G401 (cell line): ENCODE measurements at places on chromosomes 12 and 14.

DNA sequence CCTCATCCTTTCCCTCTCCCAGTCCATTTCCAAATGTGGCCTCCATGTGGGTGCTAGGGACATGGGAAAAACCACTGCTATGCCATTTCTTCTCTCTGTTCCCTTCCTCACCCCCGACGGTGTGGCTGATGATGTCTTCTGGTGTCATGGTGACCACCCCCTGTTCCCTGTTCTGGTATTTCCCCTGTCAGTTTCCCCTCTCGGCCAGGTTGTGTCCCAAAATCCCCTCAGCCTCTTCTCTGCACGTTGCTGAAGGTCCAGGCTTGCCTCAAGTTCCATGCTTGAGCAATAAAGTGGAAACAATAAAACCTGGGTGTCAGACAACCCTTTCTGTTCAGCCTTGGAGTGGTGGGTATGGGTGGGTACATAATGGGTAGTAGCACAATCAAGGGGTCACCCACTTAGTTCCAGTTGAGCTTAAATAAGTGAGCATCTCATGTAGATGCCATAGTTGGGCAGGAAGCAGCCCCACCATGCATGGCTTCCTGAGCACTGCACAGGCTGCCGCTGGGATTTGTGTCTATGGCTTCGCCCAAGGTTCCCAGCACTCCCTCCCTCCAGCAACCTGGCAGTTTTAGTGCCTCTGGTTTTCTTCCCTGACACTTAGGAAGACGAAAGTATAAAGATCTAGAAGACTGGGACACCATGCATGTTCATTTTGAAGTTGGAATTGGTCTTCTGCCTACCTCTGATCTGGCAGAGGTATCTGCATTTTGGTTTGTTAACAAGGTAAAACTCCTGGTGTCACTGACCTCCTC, 8.7 kb upstream of the ITFG2 start:
- DNase-seq = no peak

DNA sequence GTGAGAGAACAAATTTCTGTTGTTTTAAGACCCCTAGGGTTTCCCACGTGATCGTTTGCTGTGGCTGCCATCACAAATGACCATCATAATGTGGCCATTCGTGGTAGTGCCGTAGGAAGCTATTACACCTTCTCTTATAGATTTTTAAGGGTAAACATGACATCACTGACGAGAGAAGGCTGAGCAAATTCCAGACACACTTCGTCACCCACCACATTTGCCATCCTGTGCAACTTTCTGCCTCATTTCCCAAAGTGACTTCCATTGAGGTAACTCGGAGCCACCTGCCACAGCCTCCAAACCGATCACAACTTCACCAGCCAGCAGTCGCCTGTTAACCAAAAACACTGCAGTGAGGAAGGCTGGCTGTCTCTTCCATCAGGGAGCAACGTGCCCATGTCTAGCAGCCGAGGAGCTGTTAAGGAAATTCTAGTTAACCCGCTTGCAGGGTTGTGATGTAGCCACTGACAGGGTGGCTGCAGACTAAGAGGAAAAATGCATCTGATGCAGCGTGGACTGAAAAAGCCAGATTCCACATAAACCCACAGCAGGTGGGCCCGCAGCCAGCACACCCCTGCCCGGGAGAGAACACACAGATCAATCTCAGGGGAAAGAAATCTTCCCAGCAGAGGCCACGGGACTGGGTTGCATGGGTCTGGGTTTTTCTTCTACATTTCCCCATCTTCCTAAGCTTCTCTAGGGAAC, 44.6 kb downstream of the CCDC85C start:
- DNase-seq = peak; percentile 32

GRCh38 chr14:95465936-95466335, 50.5 kb downstream of the SYNE3 start:
- no peak for DNase-seq

GRCh38 chr12:22971247-22971646, 346.3 kb downstream of the ETNK1 start:
- no peak for DNase-seq

DNA sequence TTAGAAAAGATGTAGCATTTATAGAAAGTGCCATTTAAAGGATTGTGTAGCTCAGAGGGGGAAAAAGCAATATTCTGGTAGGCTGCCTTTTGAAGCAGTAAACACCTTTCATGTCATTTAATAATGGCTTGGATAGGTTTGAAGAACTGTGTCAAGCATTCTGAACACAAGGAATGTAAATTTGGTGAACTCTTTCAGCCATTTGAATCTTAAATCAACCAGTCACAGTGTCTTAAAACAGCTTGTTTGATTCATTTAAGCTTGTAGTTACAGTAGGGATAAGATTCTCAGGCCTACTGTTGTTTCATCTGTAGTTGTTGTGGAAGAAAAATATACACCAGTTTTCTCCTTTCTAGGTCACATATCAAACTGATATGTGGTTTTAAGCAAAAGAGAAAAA, 299.4 kb upstream of the NOVA1 start:
- DNase-seq = no peak
